ENCODE measurements at places on chromosomes 11 and 22. TPM values are rescaled to one million over a fixed set of nuclear protein-coding genes. Genes with fewer than 3 reads are reported as not detected.

HDHD5 gene
- 76.2 TPM for total RNA-seq

SLC22A12 gene
- total RNA-seq = not detected

LYVE1 gene
- total RNA-seq = not detected

SYT9 gene
- 0.46 TPM for total RNA-seq

PHLDA2 gene
- total RNA-seq = 63.1 TPM

C1QTNF4 gene
- total RNA-seq = 3.1 TPM

RDX gene
- total RNA-seq = 72.3 TPM

ART1 gene
- total RNA-seq = not detected

LBHD1 gene
- total RNA-seq = 2.2 TPM

SRSF8 gene
- 16.9 TPM for total RNA-seq
